ENCODE measurements at places on chromosomes 3 and 15.

DNA sequence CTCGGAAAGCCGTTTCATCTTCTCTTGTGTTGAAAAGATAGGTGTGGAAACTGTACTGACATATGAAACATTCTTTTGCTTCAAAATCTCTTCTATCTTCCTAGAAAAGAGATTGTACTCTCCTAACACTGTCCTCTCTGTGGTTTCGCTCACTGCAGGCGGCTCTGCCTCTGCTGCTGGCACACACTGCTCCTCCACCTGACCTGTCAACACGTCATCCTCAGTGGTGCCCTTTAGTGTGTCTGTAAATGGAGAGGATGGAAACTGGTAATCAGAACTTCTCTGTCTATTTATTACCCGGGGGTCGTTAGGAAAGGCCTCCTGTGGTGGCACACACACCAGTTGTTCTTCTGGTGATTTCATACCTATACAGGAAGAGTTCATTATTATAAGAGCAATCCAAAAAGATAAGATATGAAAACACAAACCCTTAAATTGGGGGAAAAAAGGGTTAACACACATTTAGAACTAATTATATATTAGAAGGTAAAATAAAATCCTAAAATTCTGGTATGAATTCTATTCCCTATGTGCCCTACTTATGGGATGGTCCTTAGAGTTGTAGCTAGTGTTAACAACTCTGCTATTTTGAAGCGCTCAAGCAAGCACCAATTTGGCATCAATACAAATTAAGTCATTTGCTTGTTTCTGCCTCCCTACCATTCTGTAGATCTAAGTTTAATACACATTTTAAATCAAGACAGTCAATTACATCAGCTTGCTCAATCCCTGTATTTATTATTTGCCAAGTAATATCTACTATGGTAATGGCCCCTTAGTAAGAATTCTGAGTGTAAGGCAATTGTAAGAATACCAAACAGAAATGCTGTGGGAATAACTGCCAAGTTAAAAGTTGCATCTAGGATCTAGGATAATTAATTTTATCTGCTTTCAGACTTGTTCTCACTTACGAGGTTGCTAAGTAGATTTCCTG lies 49.2 kb downstream of the TASOR start:
- no peak for DNase-seq

DNA sequence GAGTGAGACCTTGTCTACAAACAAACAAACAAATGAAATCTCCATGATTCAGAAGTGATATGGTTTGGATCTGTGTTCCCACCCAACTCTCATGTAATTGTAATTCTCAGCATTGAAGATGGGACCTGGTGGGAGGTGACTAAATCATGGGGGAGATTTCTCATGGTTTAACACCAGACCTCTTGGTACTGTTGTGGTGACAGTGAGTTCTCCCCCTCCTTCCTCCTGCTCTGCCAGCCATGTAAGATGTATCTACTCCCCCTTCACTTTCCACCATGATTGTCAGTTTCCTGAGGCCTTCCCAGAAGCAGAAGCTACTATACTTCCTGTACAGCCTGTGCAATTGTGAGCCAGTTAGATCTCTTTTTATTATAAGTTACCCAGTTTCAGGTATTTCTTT lies 438.4 kb upstream of the THBS1 start:
- no peak for DNase-seq

DNA sequence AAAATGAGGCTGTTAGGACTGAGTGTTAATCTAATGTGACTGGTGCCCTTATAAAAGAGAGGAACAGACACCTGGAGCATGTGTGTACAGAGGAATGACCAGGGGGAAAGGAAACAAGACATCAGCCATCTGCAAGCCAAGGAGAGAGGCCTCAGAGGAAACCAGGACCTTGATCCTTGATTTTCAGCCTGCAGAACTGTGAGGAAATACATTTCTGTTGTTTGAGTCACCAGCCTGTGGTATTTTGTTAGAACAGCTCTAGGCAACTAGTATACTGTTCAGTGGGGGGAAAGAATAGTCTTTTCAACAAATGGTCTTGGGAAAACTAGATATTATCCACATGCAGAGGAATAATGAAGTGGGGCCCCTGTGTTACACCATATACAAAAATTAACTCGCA lies 80.6 kb downstream of the CCR1 start:
- DNase-seq, result peak; percentile 87

DNA sequence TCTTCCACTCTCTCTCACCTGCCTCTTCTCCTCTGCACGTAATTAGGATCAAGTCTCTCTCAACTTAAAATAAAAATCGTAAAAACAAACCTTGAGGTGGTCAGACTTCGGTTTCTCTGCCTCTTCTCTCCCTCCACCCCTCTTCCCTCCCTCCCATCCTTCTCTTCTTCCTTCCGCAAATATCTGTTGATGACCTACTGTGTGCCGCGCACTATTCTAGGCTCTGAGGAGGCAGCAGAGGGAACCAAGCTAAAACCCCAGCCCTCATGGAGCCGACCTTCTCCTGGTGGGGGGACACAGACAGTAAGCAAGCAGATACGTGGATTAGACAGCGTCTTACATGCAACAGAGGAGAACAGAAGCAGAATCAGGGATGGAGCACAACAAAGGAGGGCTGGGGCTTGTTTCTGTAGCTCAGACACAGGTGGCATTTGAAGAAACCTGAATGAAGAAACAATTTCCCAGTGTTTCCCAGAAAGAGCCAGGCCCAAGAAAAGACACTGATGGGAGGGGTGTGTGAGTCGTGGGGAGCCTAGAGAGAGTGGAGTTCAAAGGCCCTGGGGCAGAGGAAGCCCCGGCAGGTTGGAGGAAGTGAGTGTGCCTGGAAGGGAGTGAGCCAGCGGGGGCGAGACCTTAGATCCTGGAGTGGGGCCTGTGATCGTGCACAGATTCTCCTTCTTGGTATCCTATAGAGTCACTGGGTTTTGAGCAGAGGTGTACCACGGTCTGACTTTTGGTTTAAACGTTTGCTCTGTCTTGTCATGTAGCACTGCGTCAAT lies 80.5 kb downstream of the TOP2B start:
- no peak for DNase-seq

- no peak for DNase-seq
Measured at GRCh38 chr3:12131351-12132090, 27.2 kb downstream of the TIMP4 start.

DNA sequence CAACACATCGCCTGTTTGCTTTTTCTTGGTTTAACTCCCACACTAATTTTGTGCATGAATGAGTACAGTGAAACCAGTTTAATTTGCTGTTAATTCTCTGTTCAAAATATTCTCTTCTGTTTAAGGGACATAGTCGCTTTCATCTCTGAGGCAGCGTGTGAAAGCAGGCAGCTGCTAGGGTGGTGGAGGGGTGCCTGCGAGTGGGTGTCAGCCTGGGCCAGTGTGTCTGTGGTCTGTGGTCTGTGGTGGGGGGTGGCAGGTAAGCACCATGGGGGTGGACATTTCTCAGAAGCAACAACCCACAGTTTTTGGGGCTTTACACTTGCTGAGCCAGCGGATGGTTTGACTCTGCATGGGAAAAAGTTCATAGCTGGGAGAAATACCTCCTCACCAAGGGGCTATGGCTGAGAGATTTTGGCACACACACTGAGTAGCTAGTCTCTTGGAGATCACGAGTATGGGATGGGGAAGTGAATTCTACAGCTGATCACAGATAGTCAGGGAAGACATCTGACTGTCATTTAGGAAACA lies 109.2 kb downstream of the EPHB1 start:
- no peak for DNase-seq

DNA sequence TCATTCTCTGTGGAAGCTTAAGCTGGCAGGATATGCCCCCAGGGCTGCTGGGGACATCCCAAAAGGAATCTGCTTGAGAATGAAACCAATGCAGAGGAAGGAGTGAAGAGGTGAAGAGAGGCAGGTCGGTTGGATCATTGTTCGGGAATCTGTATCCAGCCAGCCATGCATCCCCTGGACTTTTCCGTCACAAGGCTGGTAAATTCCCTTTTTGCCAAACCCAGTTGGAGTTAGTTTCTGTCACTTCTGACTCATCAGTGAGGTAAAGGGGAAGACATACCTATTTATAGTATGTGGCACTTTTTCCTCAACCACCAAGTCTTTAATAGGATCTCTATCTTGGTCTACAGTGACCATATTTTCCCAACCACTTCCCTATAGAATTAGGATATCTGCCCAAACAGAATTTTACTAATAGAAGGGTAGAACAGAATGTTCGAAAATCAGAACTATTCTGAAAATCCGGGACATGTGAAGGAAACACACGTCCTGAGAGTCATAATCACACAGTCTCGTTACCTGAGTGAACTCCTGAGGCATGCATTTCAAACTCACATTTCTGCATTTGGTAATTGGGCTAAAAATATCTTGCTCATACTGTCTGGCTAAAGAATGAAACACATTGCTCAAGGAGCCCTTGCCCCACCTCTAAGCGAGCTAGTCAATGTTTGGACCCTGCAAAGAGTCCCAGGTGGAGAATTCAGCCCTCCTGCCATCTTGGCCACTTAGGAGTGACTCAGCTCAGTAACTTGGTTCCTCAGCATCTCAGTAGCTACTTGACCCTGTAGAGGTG lies 289.7 kb upstream of the ADAMTS9 start:
- peak; percentile 78 for DNase-seq

- no peak for DNase-seq
Measured at GRCh38 chr3:57423335-57423734, 120.8 kb downstream of the DNAH12 start.

- no peak for DNase-seq
Measured at GRCh38 chr3:133103706-133104105, 65.5 kb downstream of the TMEM108 start.

DNA sequence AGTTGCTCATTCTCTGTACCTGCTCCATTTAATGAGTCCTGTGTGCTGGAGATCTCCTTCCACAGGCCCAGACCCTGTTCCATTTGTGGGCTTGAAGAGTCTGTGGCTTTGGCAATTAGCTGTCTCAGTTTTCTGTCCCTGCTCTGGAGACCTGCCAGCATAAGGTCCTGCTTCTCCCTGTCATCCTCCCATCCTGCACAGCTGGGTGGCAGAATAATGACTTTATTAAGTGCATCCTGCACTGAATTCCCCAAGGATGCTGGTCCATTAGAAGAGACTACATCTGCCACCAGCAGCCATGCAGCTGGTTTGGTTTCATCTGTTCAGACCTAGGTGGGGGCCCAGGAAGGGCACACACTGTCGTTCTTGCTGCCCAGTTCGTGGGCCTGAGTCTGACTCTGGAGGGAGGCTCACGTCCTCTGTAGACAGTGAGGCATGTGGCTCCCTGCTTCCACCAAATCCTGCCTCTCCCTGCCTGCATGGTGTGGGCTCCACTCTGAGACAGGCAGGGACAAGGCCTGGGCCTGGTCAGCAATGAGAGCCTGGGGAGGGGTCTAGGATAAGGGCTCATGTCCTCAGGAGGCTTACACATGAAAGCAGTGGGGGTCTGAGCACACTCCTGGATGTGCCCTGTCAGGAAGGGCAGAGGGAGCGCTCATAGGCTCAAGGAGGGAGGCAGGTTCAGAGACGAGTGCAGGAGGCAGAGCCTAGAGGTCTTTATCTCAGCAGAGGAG lies 78.4 kb upstream of the PRR23E start:
- no peak for DNase-seq

- DNase-seq, result no peak
Measured at GRCh38 chr15:64068133-64068532, 21.8 kb upstream of the DAPK2 start.

- DNase-seq, result peak; percentile 29
Measured at GRCh38 chr15:89783111-89783860, 7.2 kb downstream of the MESP2 start.

- DNase-seq, result peak; percentile 52
Measured at GRCh38 chr15:74307827-74308811, 59.3 kb downstream of the CYP11A1 start.

- peak; percentile 53 for DNase-seq
Measured at GRCh38 chr15:38683382-38684242, 119.0 kb upstream of the RASGRP1 start.

- DNase-seq, result peak; percentile 70
Measured at GRCh38 chr15:73965758-73966113, 26.4 kb downstream of the STOML1 start.

- DNase-seq, result no peak
Measured at GRCh38 chr3:27221264-27221932, 147.8 kb downstream of the NEK10 start.

DNA sequence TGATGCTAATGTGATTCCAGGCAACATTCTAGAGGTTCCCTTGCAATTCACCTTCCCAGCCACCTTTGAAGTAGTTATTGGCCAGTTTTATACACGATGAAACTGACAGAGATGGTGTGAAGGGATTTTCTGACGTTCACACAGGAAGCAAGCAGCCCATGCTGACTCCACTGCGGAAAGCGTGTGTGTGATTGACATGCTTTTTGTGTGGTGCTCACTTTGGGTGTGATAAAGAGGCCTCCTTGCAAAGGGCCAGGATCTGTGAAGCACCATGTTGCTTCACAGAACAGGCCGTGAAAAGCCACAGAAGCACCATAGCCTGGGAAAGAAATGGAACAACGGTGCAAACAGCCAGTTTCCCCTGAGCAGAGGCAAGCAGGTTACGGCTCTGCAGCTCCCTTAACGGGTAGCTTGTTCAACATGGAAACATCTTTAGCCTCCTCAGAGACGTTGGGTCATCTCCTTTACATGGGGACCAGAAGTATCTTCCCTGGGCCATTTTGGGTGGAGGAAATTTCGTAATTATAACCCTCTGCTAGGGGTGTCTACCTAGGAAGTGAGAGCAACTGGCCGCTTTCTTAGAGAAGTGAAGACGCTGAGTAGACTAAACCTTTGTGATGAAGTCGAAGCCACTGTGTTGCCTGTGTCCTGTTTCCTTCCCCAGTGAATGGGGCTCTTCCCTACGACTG lies 108.5 kb downstream of the APBA2 start:
- no peak for DNase-seq

- DNase-seq, result no peak
Measured at GRCh38 chr3:195532345-195532744, 10.8 kb downstream of the PPP1R2 start.

DNA sequence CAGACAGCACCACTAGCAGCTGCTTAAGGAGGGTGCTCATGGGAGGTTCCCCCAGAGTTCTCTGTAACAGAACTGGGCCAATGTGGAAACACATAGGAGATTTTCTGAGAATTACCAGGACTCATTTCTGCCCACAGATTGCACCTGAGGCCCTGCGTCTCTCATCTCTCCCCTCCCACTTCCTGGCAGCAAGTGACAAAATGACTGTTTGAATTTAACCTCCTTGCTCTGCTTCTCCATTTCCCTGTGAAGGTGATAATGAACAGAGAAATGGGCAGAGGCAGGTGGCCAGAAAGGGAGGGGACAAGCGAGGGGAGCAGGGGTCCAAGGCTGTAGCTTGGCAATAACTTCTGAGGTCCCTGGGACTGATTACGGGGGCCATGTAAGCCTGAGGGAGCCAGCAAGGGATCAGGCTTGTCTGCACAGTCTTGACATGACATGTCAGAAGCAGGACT lies 8.0 kb downstream of the EPHB1 start:
- no peak for DNase-seq

DNA sequence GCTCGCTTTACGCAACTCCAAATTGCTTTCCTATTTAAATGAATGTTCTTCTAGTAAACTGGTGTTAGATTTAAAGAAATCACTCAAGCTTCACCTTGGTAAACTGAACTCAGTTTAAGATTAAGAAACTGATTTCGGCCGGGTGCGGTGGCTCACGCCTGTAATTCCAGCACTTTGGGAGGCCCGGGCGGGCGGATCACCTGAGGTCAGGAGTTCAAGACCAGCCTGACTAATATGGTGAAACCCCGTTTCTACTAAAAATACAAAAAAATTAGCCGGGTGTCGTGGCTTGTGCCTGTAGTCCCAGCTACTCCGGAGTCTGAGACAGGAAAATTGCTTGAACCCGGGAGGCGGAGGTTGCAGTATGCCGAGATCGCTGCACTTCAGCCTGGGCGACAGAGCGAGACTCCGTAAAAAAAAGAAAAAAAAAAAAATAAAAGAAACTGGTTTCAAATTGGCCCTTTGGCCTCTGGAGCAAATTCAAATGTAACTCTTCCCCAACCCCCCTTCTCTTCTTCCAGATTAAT lies 1.7 kb downstream of the SKIL start:
- DNase-seq, result no peak

GRCh38 chr3:124201786-124202185 lies 209.9 kb upstream of the ROPN1 start:
- DNase-seq, result no peak

Measured in IMR-90 (cell line).